ENCODE measurements at places on chromosomes 4 and X. TPM values are rescaled to one million over a fixed set of nuclear protein-coding genes. Genes with fewer than 3 reads are reported as not detected.

The BCORL1 gene
- total RNA-seq: 10.7 TPM

The TEX11 gene
- 0.07 TPM for total RNA-seq

The CT83 gene
- not detected for total RNA-seq

The FAT4 gene
- total RNA-seq: 5.6 TPM

The JADE3 gene
- 5.1 TPM for total RNA-seq

The PAGE5 gene
- not detected for total RNA-seq

The EFHC2 gene
- 6.5 TPM for total RNA-seq

The DRD5 gene
- not detected for total RNA-seq

The CT55 gene
- total RNA-seq: not detected

The PPARGC1A gene
- total RNA-seq: 23.9 TPM

The GAGE12E gene
- total RNA-seq: not detected

The CSAG2 gene
- not detected for total RNA-seq

The MAGEA10 gene
- total RNA-seq: not detected

The HTN1 gene
- total RNA-seq: not detected

The TRPC3 gene
- 51.2 TPM for total RNA-seq

The ANK2 gene
- total RNA-seq: 190 TPM

The XG gene
- total RNA-seq: not detected

The MTMR8 gene
- 1.8 TPM for total RNA-seq

The GBA3 gene
- total RNA-seq: not detected

The ANAPC4 gene
- 20.6 TPM for total RNA-seq

The TCEAL5 gene
- 0.78 TPM for total RNA-seq

The SLC34A2 gene
- 1.0 TPM for total RNA-seq

The ART3 gene
- 2.0 TPM for total RNA-seq

The MTTP gene
- 2.5 TPM for total RNA-seq
